ENCODE measurements at places on chromosomes 3 and 15.

- no peak for DNase-seq
Measured at GRCh38 chr3:114144909-114145688, 33.8 kb downstream of the DRD3 start.

DNA sequence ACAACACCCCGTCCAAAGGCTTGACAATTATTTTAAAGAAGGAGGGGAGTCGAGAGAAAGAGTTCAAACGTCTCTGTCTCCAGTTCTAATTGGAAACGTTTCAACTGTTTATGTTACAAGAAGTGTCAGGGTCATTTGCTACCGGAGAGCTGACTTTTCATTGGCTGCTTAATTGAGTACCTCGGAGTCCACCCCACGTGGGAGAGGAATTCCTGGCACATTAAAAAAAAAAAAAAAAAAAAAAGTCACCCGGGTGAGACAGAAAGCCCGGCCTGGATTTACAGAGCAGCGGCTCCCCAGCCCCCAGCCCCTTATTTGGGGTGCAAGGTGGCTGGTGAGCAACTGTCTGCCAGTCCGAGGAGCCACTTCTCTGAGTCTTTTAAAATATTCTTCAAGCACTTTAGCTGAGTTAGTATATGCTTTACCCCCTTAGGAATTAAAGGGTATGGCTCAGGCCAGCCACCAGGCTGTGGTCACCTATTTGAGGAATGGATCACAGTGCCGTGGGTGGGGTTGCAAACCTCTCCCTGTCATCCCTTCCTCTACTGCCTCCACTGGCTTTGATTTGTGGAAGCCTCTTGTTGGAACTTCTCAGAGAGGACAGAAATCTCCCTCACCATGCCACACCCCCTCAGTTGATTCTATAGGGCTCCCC, 3.9 kb upstream of the TLE3 start:
- DNase-seq, result no peak

DNA sequence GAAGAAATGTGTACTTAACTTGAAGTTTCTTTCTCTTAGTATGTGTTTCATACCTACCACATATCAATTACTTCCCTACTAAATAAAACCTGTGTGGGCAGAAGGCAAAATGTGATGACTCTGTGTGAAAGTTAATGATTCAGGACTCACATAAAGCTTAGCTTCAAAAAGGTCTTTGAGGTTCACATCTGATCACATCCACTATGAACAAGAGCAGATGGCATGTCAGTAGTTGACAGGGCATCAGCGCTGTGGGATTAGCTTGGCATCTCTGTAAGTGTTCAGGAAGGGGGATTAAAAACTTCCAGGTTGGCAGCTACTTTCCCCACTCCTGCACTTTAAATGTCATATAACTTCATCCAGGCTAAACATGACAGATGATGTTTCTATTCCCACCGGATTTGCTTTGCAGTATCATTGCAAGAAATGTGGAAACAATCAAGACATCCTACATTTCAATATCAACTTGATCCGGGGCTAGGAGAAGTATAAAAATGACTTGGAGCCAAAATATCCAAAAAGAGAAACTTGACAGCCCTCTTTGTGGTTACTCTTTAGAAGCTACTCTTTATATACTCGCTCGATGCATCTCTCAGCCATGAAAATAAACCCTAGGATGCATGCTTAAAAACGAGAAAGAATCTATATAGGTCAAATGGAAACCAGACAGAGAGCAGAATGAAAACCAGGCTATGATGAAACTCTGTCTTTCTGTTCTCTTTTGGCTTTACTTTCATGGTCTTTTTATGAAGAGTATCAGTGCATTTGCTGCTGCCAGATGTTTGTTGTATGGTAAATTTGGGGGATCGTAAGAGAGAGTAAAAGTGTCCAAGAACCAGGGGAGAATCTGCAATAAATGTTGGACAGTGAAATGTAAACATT, 273.1 kb upstream of the ALCAM start:
- no peak for DNase-seq

- DNase-seq, result no peak
Measured at GRCh38 chr15:67708500-67708899, 116.8 kb upstream of the SKOR1 start.

DNA sequence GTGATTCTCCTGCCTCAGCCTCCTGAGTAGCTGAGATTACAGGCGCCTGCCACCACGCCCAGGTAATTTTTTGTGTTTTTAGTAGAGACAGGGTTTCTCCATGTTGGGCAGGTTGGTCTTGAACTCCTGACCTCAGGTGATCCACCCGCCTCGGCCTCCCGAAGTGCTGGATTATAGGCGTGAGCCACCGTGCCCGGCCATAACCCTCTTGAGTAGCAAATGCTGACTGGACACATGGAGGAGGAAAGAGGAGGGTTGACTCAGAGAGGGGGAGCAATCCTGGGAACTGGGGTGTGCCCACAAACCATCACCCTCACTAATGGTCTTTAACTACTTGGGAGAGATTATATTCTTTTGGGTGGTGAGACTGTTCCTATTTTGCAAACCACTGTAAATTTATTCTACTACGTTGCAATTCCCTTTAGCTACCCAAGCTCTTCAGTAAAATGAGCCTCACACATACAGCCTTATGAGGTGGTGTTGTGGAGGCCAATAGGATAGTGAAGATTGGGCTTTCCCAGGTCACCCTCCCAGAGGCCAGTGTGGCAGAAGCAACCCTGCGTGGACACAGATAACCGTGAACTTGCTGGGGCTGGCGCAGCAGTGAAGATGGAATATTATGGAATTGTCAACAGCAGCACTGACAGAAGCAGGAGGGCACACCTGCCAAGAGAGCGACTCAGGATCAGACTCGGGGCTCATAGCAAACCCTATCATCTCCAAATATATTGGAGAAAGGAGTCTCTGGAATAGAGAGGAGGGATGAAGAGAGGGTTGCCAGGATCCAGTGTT, 37.4 kb downstream of the TLNRD1 start:
- no peak for DNase-seq

DNA sequence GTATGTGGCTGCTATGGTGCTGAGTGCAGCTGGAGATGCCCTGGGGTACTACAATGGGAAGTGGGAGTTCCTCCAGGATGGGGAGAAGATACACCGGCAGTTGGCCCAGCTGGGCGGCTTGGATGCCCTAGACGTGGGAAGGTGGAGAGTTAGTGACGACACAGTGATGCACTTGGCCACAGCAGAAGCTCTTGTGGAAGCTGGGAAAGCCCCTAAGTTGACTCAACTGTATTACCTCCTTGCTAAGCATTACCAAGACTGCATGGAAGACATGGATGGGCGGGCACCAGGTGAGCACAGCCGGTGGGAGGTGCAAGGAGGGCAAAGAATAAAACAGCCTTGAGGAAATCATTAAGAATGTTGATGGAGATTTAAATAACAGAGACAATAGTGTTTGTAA, 2.9 kb downstream of the ADPRH start:
- no peak for DNase-seq

DNA sequence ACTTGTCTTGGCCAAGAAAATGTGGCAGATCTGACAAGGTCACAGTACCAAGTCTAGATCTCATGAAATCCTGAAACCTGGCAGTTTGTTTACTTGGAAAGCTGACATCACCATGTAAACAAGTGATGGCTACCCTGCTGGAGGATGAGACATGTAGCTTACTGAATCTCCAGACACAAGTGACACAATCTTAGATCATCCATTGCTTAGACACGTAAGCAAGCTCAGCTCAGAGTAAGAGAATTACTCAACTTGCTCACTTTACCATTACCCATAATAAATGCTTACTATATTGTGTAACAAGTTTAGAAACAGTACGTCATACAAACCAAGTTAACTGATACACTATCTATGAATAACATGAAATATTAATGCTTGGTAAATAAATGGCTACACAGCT, 263.8 kb downstream of the TBC1D5 start:
- DNase-seq, result no peak

DNA sequence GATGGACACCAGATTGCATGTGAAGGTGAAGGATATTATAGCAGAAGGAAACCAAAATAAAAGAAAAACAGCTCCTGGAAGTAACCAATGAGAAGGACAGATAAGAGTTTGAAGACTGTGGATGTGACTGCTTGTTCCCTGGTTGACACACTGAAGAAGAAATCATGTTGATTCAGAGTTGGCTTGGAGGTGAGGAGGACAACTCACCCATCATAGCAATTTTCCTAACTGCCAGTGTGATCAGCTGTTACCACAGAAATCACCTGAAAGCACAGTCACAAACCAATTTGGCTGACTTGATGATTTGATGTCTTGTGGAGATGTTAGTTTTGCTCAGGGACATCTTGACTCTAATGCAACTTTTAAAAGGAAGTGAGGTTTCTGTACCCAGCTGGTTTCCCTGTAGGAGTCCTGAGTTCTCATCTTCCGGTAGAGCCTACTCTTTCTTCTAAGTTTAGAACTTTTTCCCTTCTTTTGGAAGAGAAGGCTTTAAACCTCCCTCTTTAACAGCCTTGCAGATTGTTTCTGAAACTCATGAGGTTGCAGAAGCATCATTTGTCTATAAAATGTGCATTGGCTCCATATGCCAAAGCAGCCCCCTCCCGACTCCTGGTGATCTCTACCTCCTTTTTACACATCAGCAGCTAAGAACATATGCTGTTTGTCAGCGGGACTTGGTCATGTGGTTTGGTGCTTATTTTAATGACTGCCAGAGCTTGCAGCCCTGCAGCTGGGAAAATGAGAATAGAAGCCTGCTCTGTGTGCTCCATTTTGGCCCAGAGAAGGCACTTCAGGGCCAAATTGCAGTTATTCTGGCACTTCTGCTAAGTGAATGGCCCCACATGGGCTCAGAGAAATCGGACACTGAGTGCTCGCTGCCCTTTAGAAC, 10.3 kb downstream of the ATG7 start:
- no peak for DNase-seq

DNA sequence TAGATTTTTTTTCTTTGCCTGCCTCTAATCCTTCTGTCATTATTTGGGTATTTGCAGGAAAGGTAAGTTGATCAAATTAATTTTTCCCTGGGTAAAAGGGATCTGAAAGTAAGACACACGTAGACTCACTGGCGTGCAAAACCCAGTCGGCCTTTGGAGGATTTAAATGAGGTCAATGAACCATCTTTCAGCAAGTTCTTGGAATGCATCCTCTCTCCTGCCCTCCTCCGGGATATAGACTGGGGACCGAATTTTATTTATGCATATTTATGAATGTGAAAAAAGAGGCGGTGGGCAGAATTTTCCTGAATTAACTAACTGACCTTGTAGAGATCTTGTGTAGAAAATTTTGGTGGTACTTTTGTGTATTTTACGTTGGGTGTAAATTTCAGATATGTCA, 2.2 kb downstream of the CADM2 start:
- no peak for DNase-seq

- no peak for DNase-seq
Measured at GRCh38 chr3:11464356-11464755, 179.4 kb downstream of the VGLL4 start.

- DNase-seq, result no peak
Measured at GRCh38 chr3:122013448-122013925, 8.6 kb downstream of the ILDR1 start.

DNA sequence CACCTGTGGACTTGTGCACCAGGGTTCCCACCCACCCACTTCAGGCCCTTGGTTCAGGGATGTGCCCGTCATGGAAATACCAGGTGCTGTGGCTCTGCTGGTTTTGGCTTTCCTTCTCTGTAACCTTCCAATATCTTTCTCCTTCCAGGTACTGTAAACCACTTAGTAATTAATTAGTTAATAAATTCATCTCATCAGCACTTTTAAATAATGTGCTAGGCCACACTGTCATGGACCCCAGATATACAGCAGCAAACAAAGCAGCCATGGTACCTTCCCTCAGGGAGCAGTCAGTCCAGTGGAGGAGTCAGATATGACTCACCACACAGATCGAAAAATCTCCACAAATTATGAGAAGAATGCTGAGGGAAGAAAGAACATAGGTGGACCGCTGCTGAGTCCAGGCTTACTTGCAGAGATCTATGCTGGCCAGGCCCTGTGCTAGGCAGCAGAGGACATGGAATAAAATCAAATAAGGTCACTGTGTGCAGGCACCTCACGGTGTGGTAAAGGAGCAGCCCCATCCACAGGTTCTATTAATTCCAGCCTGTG, 6.8 kb upstream of the GATA2 start:
- DNase-seq, result no peak

DNA sequence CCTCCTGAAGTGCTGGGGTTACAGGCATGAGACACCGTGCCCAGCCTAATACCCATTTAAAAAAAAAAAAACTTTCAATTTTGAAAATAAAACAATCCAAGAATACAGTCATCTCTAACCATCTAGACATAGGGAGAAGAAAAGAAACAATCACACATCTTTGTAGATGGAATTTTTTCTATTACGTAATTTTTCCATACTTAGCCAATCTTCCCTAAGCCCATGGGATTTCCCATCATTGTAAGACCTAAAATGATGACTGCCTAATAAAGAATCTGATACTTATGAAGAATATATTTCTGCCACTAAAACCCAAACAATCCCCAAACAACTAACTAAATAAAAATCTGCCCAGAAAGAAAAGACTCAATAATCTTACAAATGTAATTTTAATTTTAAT, 88.7 kb downstream of the CBLB start:
- no peak for DNase-seq

GRCh38 chr3:153144071-153144470, 18.0 kb upstream of the RAP2B start:
- DNase-seq, result no peak

DNA sequence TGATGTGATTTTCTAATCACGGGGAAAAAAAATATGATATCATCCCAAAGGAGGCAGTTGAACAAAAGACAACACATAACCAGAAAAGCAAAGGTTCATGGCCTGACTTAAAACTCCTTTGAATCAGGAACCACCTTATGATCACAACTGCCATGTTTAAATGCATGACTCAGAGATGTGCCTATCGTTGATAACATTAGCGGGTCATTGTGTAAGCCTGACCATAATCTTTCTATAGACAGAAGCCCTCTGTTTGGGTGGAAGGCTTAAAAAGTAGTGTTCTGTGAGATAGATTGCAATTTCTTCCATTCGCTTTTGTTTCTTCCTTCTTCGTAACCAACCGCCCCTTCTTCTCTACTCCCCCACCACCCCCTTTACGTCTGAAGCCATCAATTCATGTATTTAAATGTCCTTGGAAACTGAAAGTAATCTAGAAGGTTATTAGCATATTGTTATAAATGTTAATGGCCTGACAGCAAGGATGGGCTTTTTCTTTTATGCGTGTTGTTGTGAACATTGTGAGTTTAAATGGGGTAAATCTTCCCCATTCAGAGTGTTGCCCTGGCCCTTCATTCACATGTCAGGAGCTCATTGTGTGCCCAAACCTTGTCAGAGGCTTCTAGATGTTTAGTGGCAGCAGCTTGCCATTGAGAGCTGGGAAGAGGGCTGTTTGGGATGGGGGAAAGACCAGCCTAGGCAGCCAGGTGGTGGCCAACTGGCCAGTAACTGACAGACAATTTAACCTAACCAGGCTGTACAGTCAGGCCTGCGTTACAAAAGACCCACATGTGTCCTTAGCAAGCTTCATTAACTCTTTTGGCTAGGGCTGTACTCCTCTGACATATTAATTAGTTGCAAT, 64.5 kb downstream of the EPHA3 start:
- no peak for DNase-seq

DNA sequence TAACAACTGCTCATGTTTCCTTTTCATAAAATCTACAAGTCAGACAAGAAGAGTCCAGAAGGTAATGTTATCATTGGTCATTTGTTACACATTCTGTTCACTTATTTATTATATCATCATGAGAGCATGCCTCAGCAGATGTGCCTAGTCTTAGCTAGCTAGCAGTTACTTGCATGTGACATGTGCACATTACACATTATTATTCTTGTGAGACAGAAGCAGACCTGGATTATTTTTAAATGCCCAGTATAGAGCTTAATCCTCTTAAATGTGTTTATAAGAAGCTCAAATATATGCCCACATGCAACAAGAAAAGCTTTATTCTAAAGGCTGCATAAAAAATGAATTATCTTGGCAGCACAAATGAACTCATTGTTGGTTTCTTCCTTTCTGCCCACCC, 12.6 kb downstream of the YEATS2 start:
- DNase-seq, result no peak

- no peak for DNase-seq
Measured at GRCh38 chr3:126889276-126890201, 93.4 kb upstream of the PLXNA1 start.
